Stimulated activated CD4-positive, alpha-beta T cell treated with anti-CD3 and anti-CD28 coated beads, Interleukin-1b, Interleukin-23, amount 100 ng/mL, for 1 hour (primary cell): ENCODE measurements at places on chromosomes 3 and 15.

- no peak for DNase-seq
Observed at GRCh38 chr3:29594261-29594660, 313.4 kb downstream of the RBMS3 start.

DNA sequence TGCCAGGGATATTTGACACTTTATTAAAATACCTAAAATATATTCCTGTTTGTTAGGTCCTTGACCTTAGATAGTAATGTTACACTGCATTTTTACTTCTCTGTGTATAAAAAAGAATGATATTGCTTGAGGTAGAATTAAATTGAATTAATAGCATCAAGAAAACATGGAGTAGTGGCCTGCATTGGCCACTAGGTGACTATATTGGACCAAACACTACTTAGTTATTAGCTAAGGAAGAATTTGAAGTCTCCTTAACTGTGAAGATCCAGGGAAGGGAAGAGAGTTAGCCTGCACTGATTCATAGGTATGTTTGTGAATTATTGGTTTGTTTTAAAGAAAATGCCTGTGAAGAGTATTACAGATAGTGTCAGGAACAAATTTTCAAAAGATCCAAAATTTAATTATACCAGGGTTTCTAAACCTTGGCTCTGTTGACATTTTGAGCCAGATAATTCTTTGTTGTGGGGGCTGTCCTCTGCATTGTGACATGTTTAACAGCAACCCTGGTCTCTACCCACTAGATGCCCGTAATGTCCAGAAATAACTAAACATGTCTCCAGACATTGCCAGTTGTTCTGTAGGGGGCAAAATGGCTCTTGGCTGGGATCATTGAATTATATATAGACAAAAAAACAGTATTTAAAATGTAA lies 103.6 kb upstream of the THSD4 start:
- DNase-seq, result no peak

GRCh38 chr3:42157540-42158538 lies 66.7 kb downstream of the TRAK1 start:
- DNase-seq, result no peak

DNA sequence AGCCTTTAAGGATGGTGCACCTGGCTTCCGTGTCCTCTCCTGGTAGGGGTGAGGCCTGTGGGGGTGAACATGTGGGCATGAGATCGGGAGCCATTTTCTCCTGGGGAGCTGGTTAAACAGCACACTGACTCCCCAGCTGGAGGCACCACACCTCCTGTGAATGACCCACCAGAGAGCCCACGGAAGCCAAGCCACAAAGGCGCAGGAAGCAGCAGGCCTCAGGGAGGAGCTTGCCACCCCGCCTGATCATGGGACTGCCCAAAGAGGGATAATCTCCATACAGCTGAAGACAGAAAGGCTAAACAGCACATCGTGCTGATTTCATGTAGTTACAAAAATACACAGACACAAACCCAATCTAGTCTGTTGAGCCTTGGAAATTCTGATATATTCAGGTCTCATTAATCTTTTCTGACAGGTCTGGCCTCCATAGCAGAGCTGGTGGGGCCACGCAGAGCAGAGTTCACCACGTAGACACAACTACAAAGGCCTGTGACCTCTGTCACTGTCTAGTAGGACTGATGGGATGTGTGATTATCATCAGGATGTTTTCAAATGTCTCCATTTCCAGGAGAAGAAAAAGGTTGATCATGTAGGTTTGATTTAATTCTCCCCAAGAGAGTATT lies 75.2 kb downstream of the DUT start:
- DNase-seq, result no peak

GRCh38 chr3:179027326-179027900 lies 44.2 kb downstream of the ZMAT3 start:
- no peak for DNase-seq
